ENCODE measurements at places on chromosomes 2 and 18.

DNA sequence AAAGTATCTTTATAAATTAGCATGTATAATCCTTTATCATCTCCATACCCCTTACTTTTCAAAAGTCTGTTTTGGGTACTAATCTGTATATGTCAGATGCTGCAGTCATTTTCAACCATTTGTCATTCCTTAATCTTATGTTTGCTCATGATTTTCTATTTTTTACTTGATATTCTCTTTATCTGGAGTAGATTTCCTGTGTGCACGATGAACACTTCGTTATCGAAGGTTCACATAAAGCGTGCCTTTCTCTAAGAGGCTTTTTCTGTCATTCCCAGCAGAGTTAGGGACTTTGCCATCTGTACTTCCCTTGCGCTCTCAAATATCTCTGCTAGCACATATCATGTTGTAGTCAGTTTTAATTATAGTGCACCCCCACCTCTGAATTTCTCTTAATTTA is 123.2 kb downstream of the BIRC6 start:
- H3K4me3 ChIP-seq: no peak overlapping the region
- no peak for DNase-seq
- H3K27me3 ChIP-seq: no peaks in the 10 kb centered on the region
- no peak overlapping the region for H3K27ac ChIP-seq

- no peaks in the 10 kb centered on the region for H3K4me1 ChIP-seq
- no peak overlapping the region for H3K4me3 ChIP-seq
- no peaks in the 10 kb centered on the region for H3K36me3 ChIP-seq
- H3K27ac ChIP-seq: no peak overlapping the region
- DNase-seq: no peak
Measured at GRCh38 chr2:65749545-65749944, 317.1 kb upstream of the SPRED2 start.

DNA sequence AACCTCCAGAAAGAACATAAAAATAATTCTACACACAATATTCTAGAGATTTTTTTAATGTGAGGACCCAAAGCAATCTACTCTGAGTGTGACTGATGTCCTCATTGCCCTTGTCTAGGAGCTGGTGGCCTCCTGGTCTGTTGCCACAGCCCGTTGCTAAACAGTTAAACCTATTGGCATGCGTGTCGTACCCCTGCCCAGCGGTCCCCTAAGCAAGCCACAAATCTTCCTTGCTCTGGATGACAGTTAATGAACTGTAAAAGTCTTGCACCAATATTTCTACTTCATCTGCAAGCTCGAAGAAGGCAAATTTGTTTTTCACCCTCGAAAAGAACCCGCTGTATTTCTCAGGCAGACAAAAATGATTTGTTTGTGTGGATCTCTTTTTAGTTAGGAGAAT is 489.1 kb upstream of the MEX3C start:
- DNase-seq: no peak
- H3K4me3 ChIP-seq: no peak overlapping the region
- no peaks in the 10 kb centered on the region for H3K4me1 ChIP-seq
- no peaks in the 10 kb centered on the region for H3K36me3 ChIP-seq
- no peaks in the 10 kb centered on the region for H3K27me3 ChIP-seq
- no peak overlapping the region for H3K27ac ChIP-seq

DNA sequence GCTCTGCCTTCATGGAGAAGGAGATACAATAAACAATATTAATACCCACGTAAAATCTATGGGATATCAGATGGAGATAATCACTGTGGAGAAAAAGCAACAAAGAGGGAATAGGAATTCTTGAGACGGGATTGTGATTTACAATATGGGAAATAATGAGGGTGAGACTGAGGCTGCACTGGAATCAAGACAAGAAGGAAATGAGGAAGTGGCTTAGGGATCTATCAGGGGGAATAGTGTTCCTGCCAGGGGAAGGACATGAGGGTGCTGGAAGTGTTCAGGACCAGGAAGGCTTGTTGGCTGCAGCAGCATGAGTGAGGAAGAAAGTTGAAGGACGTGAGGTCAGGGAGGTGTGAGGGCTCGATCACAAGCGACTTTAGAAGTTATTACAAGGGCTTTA is 182.4 kb downstream of the DYSF start:
- H3K4me1 ChIP-seq: peaks cover 35% of the 10 kb centered on the region
- DNase-seq: no peak
- H3K4me3 ChIP-seq: no peak overlapping the region

DNA sequence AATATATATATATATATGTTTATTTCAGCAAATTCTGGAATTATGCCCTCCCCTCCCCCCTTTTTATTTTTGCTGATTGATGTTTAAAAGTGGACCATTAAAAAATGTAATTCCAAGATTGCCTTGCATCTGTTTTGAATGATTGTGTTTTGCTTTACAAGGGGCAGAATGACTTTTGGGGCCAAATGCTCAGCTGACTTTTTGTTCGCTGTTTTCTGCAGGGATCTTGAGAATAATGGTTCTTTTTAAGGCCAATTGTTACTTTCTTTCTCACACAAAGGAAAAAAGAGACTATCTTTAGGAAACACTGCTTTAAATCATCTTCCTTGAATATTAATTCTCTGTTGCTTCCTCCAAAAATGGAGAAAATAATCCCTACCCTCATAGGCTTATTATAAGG is 95.9 kb downstream of the FMNL2 start:
- no peak overlapping the region for H3K27ac ChIP-seq
- H3K4me3 ChIP-seq: no peak overlapping the region
- peaks cover 30% of the 10 kb centered on the region for H3K4me1 ChIP-seq
- no peak for DNase-seq
- H3K27me3 ChIP-seq: no peaks in the 10 kb centered on the region

DNA sequence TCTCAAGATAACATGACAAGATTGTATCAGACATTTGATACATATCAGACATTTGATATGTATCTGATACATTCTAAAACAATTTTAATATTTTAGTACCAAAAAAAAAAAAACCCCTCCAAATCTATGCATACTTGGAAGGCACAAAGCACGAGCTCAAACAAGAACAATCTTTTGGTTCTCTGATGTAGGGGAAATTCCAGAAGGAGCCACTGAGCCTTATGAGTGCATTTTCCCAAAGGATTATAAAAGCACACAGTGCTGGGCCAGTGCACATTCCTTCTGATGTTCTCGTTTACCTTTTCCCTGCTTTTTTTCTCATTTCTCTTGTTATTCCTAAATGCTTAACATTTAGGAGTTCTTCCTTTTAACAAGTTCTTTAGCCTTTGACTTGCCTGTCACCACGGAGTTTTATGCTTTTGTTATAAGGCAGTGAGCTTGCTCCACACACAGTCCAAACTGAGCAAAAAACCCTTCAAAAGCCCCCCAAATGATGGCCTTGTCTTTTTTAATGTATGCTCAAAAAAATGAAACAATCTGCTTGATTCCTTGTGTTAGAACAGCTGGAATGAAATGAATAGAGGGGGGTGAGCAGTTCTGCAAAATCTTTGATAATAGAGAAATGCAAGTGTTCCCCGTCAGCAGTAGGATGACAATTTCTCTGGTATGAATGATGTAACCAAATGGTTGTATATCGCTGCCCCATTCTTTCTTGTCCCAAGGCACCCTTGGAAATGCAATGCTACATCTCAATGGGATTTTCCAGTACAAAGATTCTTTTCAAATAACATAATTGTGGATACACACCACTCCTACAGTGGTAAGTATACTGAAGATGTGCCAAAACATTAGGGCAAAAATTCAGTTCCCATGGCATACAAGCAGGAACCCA is 597.2 kb upstream of the ZEB2 start:
- no peak overlapping the region for H3K4me3 ChIP-seq
- H3K27ac ChIP-seq: no peak overlapping the region

GRCh38 chr2:235000426-235001236 is 48.8 kb downstream of the SH3BP4 start:
- no peak for DNase-seq
- no peak overlapping the region for H3K27ac ChIP-seq
- H3K4me3 ChIP-seq: no peak overlapping the region
- no peaks in the 10 kb centered on the region for H3K27me3 ChIP-seq

GRCh38 chr2:71798266-71799012 is 345.1 kb downstream of the DYSF start:
- DNase-seq: peak; percentile 5
- no peaks in the 10 kb centered on the region for H3K27me3 ChIP-seq
- H3K27ac ChIP-seq: no peak overlapping the region
- H3K4me1 ChIP-seq: no peaks in the 10 kb centered on the region
- H3K36me3 ChIP-seq: no peaks in the 10 kb centered on the region

DNA sequence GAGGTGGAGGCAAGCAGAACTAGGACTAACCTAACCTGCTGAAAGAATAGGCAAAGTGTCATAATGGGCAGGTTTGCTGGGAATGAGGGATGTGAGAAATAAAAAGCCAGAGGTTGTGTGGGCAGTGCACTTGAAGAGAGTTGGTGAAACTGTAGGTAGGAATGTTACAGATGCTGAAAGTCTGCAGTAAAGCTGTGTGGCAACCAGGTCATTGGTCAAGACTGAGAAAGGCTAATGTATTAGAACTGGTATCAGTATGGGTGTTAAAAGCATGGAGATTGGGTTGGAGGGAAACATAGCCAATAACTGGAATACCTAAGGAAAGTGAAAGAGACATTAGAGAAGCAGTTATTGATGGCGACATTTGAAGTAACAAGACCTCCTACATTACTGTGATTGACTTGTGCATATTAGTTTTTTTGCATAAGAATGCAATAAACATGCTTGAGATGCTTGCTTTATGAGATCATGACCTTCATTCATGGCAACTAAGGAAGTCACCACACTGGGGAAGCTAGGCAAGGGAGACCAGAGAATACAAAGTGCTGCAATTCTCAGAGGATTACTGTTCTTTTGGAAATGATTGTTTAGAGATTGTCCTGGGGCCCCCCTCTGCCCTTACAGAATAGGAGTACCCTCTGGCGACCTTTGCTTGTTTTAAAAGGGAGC is 11.8 kb downstream of the GULP1 start:
- no peak overlapping the region for H3K4me3 ChIP-seq
- H3K36me3 ChIP-seq: no peaks in the 10 kb centered on the region
- DNase-seq: no peak
- H3K27me3 ChIP-seq: no peaks in the 10 kb centered on the region

- H3K4me3 ChIP-seq: no peak overlapping the region
- no peak overlapping the region for H3K27ac ChIP-seq
- no peaks in the 10 kb centered on the region for H3K27me3 ChIP-seq
- no peaks in the 10 kb centered on the region for H3K36me3 ChIP-seq
Measured at GRCh38 chr2:215772003-215772402, 241.3 kb downstream of the MREG start.

DNA sequence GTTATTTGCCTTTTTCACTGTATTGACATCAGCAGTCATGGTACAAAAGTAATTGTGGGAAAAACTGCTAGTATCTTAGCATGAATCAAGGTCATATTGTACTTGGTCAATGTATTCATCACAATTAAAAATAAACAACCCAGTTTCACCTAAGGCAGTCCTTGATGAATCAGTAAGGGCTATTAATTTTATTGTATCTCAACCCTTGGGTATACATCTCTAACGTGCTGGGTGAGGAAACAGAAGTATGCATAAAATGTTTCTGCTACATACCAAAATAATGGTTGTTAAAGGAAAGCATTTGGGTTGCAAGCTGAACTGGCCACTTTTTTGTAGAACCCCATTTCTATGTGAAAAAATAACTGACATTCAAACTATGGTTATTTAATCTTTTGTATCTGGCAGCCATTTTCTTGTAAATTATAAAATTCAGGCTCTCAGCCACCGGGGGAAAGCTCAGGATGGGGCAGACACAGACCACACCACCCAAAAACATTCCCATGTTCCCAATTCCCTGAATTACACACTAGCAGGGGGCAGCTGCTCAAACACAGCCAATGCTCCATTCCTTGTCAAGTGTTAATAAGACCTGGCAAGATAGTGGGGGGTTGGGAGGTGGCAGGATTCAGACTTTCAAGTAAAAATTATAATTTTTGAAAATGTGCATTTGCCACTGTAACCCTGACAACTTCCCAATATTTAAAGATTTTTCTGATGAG is 49.3 kb downstream of the OLA1 start:
- no peaks in the 10 kb centered on the region for H3K4me1 ChIP-seq
- H3K36me3 ChIP-seq: no peaks in the 10 kb centered on the region
- no peaks in the 10 kb centered on the region for H3K27me3 ChIP-seq

GRCh38 chr2:69209482-69209881 is 177.5 kb downstream of the GFPT1 start:
- no peaks in the 10 kb centered on the region for H3K27me3 ChIP-seq
- no peak overlapping the region for H3K27ac ChIP-seq
- H3K4me1 ChIP-seq: peaks cover 2% of the 10 kb centered on the region
- H3K4me3 ChIP-seq: no peak overlapping the region
- no peaks in the 10 kb centered on the region for H3K36me3 ChIP-seq
- no peak for DNase-seq

- H3K4me3 ChIP-seq: no peak overlapping the region
- no peak overlapping the region for H3K27ac ChIP-seq
- no peak for DNase-seq
- H3K4me1 ChIP-seq: no peaks in the 10 kb centered on the region
- H3K36me3 ChIP-seq: peaks cover 46% of the 10 kb centered on the region
Measured at GRCh38 chr2:159411460-159411859, 125.0 kb upstream of the WDSUB1 start.

GRCh38 chr18:5600378-5601071 is 56.7 kb upstream of the EPB41L3 start:
- H3K27ac ChIP-seq: no peak overlapping the region
- no peaks in the 10 kb centered on the region for H3K36me3 ChIP-seq
- no peak for DNase-seq
- H3K4me1 ChIP-seq: no peaks in the 10 kb centered on the region
- no peak overlapping the region for H3K4me3 ChIP-seq
- peaks cover 8% of the 10 kb centered on the region for H3K27me3 ChIP-seq

- H3K36me3 ChIP-seq: no peaks in the 10 kb centered on the region
- H3K27ac ChIP-seq: no peak overlapping the region
- no peaks in the 10 kb centered on the region for H3K4me1 ChIP-seq
- no peak overlapping the region for H3K4me3 ChIP-seq
Measured at GRCh38 chr2:164690361-164690760, 69.1 kb upstream of the GRB14 start.

DNA sequence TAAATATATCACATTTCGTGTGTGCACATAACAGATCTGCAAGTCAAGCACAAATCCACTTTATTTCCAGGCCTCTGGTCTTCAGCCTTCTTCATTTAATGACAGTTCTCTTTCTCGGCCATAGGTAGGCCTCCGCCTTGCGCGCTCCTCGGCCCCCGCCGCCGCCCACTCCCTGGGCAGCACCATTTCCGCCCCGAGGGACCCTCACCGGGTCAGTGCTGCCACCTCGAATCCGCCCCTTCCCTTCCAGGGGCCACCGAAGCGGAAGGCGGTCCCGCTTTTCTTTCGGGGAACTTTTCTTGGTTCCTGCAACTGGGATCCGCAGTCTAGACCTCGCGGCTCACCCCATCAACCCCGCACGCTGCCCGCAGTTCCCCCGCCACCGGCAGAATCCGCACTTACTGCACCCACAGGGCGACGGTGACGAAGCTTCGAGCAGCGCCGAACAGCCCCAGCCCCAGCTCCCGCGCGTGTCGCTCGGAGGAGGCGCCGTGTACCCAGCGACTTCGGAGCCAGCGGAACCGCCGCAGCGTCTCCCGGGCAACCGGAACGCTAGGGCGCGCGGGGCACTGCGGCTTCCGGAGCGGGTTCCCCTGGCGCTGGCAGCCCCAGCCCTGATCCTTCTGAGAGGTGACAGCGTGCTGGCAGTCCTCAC is at the start of gene CDKL4:
TSS of gene CDKL4 (minus strand) at position 502 of the 655 bp plus-strand sequence.
- no peak within 1 kb of the TSS for H3K27ac ChIP-seq
- H3K4me1 ChIP-seq: no peaks in the 10 kb centered on the region
- no peak for DNase-seq

GRCh38 chr2:168614172-168615018 is 158.3 kb downstream of the CERS6 start:
- H3K27ac ChIP-seq: no peak overlapping the region
- H3K27me3 ChIP-seq: no peaks in the 10 kb centered on the region
- H3K4me1 ChIP-seq: no peaks in the 10 kb centered on the region
- H3K4me3 ChIP-seq: no peak overlapping the region
- DNase-seq: no peak

GRCh38 chr2:137770166-137770565 is 194.1 kb upstream of the HNMT start:
- no peaks in the 10 kb centered on the region for H3K27me3 ChIP-seq
- no peaks in the 10 kb centered on the region for H3K36me3 ChIP-seq
- no peak overlapping the region for H3K4me3 ChIP-seq
- DNase-seq: no peak

Data from CD14-positive monocyte (primary cell).